ENCODE measurements at places on chromosomes 7 and 10.

DNA sequence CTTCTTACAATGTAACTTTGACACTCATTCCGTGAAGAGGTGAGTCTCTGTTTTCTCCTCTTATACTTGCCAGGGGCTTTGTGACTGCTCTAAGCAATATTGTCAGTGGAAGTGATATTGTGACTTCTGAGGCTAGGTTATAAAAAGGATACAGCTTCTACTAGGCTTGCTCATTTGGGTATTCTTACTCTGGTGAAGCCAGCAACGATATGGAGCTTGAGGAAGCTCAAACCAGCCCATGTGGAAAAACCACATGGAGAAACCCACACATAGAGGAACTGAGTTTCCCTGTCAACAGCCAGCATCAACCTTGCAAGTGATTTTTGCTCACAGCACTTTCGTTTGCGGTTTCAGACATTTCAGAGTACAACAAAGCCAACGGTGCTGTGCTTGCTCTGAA, 149.6 kb upstream of the SEMA3E start:
- no peak for DNase-seq

DNA sequence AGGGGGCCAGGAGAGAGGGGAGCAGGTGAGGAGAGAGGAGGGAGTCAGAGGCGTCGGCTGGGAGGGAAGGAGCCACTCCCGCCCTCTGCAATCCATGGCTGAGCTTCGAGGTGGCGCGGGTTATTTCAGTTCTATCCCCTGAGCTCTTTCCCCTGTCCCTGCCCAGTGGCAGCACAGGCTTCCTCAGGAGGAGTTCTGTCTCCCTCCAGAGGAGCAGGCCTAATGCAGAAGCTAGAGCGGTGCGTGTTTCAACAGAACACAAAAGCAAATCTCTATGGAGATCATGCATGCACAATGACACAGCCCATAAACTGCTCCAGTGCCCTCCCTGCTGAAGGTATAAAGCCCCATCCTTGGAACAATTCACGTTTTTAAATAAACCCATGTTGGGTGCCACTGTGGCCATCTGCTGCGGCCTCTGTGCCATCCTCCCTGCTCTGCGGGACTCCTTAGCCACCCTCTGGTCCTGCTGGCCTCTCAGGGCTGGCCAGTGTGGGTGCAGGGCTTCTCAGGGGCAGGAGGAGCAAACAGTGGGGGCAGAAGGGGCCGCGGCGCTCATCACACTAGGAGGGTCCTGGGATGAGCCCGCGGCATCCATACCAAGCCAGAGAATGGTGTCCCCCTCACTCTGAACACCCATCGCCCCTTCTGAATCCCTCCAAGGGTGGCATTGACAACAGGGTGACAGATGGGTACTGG, 192.6 kb upstream of the LYZL2 start:
- DNase-seq, result no peak

- no peak for DNase-seq
Observed at GRCh38 chr10:120022357-120022756, 129.8 kb downstream of the SEC23IP start.

- DNase-seq, result no peak
Observed at GRCh38 chr10:28312572-28312971, 9.7 kb upstream of the MPP7 start.

- DNase-seq, result no peak
Observed at GRCh38 chr7:105367458-105367857, 21.3 kb downstream of the SRPK2 start.

DNA sequence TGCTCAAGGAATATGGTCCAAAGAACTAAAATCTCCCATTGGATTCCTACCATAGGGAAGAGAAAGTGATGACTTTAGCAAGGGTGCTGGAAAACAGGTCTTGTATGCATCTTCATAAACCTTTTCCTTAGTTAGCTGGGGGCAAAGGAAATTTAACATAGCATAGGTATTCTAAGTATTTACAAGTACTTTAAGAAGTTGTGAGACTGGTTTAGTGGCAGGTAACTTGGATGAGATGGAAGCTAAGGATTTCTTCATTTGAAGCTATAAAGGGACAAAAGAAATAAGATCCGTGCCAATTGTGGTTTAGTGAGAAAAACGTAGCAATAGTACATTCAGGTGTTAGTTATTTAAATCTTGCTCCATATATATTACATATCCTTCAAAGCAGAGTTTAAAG, 183.4 kb upstream of the TCF7L2 start:
- DNase-seq, result no peak

DNA sequence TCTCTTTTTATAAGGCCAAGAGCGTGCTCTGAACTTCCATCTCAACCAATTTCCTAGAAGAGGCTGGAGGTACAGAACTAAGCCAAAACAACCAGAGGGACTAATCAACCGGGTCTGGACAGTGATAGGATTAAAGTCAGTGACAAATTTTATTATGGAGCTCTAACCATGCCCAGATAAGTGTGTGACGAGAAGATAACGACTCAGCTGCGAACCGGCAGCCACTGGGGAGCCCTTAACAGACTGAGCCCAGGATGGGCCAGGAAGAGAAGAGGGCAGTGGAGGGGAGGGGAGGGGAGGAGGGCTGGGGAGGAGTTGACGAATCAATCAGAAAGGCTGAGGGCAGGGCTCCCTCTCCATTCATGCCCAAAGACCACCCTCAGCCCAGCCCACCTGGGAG, 119.9 kb downstream of the PLXNA4 start:
- DNase-seq, result no peak

DNA sequence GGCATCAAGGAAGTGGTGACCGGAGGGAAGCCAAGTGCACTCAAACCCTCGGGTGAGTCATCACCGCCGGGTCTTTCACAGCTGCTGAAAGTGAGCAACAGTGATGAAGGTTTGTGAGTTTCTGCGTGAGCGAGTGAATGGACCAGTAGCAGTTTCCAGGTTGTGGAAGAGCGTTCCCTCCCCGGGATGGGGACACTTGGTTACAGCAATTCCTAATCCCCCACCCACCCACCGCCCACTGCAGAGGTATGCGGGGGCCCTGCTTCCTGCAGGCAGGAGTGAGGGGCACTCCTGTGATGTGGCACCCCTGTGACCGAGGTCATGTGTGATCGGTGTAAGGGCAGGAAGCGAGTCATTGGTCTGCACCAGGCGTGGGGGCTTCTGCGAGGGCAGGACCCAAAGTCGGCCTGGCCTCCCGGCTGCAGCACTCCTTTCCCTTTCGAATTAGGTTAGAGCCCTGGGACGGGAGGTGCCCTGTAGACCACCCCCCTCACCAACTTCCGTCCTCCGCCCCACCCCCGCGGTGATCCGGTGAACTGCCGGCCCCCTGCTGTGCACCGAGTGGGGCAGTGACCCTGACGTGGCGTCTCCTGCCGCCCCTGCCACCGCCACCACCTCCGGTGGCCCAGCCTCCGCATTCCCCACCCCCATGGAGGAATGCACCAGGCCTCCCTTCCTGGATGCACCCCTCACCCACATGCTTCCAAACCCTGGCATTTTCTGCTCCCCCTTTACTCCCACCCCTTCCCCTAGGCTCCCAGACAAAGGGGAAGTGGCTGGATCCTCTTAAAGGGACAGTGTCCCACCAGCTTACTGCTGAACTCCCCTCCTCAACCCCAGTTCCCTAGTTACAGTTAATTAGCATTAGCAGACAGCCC, 10.9 kb downstream of the LIMK1 start:
- no peak for DNase-seq

DNA sequence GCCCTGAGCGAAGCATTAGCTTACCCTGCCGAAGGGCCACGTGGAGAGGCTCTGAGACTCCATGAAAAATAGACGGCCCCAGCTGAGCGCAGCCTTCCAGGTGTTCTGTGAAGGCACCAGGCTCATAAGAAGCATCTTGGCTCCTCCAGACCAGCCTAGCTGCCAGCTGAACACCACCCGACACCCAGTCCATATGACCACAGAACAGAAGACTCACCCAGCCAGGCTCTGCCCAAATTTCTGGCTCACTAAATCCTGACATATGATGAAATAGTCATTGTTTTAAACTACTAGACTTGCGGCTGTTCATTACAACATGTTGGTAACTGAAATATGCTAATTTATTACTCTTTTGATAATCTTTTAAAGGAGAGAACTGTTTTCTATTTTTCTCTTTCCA, 99.5 kb upstream of the ABI1 start:
- no peak for DNase-seq

DNA sequence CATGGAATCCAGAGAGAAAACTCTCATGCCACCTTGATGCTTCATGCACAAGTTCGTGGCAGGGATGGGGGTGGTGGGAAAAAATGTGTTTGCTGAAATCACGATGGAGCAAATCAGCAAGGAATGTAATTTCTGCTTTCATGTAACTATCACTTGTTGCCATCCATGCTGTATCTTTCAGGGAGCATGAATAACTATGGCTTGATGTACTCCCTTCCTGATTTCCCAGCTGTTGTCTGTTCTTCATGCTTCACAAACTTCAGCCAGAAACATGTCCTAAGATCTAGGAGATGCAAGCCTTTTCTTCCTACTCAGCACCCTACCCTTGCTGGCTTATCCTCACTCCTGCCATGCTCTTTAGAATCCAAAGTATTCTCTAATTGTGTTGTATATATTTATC, 64.0 kb downstream of the LRRC4 start:
- DNase-seq, result no peak

DNA sequence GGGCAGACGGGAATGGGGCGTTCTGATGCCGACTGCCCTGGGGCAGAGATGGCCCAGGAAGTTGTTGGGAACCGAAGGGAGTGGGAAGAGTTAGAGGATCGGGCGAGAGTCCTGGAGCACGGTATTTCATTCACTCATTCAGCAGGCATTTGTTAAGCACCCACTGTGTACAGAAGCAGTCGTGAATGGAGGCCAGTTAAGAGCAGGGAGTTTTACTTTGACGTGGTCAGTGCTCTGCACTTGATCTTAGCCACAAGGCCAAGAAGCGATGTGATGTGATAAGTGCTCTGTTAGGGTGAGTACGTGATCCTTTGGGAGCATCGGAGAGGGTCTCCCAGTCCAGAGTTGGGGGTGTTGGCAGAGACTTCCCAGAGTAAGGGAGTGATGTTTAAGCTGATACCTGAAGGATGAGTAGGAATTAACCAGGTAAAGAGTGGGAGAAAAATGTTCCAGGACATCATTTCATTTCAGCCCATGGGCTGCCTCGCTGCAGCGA, 890 bp downstream of the ZFYVE27 start:
- DNase-seq, result no peak

- DNase-seq, result no peak
Observed at GRCh38 chr7:9264395-9264794, 831.0 kb downstream of the NXPH1 start.

- DNase-seq, result no peak
Observed at GRCh38 chr10:23917251-23917840, 291.6 kb upstream of the KIAA1217 start.

DNA sequence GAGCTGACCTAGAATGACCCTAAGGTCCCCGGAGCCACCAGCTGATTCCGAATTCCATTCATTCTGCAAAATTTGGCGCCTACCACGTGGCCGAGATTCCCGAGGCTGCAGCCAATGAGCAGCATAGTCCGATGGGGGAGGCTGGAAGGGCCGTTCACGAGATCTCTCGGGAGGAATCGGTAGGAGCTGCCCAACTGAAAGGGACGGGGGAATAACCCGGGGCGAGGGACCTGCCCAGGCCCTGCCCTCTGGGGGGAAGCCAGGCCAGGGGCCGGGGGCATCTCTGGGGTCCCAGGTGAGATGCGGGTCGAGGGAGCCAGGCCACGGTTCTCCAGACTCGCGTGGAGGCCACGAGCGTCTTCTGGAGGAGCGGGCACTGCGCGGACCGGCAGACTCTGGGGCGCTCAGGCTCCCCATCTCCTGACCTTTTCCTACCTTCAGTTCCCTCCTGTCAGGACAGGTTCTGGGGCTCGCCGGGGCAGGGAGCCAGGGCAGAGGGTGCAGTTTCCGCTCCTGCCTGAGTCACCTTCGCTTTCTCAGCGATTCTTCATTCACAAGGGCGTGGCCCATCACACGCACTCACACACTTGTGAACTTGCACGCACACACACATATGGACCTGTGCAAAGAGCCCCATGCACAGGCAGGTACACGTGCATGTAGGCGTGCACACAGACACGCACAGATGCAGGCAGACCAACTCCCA, 173.4 kb downstream of the RNF216 start:
- no peak for DNase-seq
